ENCODE measurements at places on chromosomes 12 and 14.

GRCh38 chr12:56953314-56953713 lies 4.1 kb downstream of the RDH16 start:
- no peak for DNase-seq

GRCh38 chr14:88986146-88986841 lies 161.8 kb downstream of the TTC8 start:
- no peak for DNase-seq

GRCh38 chr12:88036353-88036965 lies 7.3 kb upstream of the C12orf50 start:
- no peak for DNase-seq

DNA sequence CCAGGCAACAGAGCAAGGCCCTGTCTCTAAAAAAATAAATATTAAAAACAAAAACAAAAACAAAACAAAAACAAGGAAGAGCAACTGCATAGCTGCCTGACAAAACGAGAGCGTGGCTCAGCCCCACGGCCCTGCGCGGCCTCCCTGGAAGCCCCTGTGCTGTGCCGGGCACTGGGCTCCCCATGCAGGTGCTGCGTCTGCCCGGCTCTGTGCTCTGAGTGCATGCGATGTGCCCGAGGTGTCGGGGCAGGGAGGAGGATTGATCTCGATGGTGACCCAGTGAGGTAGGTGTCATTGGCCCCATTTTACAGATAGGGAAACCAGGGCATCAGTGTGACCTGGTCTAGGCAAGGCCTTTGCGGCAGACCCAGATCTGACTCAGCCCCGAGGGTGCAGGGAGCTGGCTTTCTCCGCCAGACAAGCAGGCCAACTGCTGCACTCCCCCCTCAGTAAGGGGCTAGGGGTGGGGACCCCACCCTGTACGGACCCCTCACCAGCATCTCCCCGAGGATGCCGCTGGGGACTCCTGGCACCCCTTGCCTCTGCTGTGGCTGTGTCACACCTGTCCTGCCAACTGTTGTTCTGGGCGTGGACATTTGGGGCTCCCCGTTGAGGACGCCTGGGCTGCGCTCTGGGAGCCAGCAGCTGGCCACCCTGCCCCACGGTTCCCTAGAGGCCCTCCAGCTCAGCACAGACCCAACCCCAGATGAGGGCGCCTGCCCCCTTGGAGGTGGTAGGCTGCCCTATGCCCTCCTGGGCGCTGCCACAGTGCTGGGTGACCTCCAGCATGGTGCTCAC lies 15.3 kb downstream of the GPR132 start:
- DNase-seq = no peak

- DNase-seq = no peak
These were observed 163.4 kb downstream of the GARIN6 start for GRCh38 chr12:99810718-99811593.

- no peak for DNase-seq
These were observed 74.2 kb downstream of the KTN1 start for GRCh38 chr14:55654243-55654642.

- DNase-seq = no peak
These were observed 27.7 kb downstream of the KRT18 start for GRCh38 chr12:52976574-52977071.

DNA sequence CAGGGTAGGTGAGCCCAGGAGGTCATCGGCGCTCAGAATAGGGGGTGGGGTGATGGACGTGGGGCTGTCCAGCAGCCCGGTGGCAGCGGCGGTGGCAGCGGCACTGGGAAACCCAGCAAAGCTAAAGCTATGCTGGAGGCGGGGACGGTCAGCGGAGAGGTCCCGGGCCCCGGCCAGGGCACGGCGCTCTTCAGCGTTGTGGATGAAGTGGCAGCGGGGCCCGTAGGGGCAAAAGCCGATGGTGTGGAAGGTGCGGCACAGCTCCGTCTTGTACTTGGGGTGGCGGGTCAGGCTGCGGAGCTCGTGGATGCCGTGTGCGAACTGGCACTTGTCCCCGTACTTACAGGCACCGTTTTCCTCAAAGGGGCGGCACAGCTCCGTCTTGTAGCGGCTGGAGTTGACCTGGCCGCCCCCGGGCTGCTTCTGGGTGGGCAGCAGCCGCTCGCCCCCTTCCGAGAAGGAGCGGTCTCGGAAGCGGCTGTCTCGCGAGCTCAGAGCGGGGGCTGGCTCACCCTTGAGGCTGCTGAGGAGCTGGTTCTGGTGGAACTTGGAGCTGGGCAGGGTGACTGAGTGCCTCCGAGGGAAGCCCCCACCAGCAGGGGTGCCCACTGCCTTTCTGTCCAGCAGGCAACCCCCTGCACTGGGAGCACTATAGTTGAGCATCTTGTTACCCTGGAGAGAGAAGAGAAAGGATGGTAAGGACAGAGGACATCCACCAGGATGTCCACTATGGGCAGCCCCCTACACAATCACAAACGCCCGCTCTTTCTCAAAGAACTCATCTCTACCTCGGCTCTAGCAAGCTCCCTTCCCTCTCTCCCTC lies 2.8 kb downstream of the ZFP36L1 start:
- DNase-seq = peak; percentile 80

All from substantia nigra (tissue), 51 donors.